ENCODE measurements at places on chromosomes 1 and 21. TPM values are rescaled to one million over a fixed set of nuclear protein-coding genes. Genes with fewer than 3 reads are reported as not detected.
A peak's percentile ranks its signal among the peaks of the same experiment; 100 is the strongest.

The L1TD1 gene
- not detected for total RNA-seq

- no peak for DNase-seq
Observed at GRCh38 chr1:236201786-236202185, 59.4 kb downstream of the GPR137B start.

DNA sequence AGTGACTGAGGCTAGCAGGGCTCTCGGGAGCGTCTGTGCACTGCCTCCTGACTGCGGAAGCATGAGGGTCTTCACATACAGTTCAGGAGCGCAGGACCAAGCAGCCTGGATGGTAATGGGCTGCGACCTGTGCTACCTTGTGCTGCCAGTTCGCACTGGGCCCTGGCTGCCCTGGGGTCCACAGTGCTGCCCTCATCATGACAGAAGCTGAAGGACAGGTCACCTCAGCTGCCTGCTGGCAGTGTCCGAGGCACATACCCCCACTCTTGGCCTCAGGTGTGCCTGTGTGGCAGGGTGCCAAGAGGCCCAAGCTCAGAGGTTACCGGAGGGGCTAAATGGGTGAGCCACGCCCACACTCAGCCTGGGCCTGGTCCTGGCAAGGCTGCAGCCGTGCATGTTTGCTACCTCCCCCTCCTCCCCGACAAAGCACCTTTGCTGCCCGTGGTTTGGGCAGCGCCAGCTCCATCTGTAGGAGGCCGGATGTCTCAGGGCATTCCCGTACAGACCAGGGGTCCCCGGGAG lies 4.4 kb downstream of the JMJD4 start:
- DNase-seq = no peak

The BTF3L4 gene
- 50.8 TPM for total RNA-seq

The ATP8B2 gene
- total RNA-seq = 126 TPM

The CELA3B gene
- total RNA-seq = not detected

DNA sequence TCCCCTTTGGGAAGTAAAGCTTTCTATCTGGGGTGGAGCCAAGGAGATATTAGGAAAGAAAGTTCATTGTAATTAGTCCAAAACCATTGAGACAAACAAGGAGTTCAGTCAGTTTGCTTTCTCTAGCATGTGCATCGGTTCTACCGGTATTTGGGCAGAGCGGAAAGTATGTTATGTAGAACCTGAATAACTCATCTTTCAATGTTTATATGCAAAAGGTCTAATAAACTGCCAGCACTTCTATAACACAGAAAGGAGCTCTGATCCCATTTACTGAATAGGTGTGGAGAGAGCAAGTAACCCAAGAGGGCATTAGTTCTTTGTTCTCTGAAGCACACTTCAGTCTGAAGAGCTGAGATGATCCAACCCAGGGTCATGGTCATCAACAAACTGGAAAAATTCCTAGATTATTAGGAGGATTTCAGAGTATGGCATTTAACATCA lies 3.5 kb downstream of the TGFB2 start:
- DNase-seq = no peak

The C1orf94 gene
- 0.37 TPM for total RNA-seq

The RNF207 gene
- 0.84 TPM for total RNA-seq

The SLC5A9 gene
- not detected for total RNA-seq

- DNase-seq = no peak
Observed at GRCh38 chr1:183776731-183777130, 28.2 kb upstream of the RGL1 start.

The TDRD5 gene
- total RNA-seq = not detected

The RASAL2 gene
- total RNA-seq = 29.7 TPM

DNA sequence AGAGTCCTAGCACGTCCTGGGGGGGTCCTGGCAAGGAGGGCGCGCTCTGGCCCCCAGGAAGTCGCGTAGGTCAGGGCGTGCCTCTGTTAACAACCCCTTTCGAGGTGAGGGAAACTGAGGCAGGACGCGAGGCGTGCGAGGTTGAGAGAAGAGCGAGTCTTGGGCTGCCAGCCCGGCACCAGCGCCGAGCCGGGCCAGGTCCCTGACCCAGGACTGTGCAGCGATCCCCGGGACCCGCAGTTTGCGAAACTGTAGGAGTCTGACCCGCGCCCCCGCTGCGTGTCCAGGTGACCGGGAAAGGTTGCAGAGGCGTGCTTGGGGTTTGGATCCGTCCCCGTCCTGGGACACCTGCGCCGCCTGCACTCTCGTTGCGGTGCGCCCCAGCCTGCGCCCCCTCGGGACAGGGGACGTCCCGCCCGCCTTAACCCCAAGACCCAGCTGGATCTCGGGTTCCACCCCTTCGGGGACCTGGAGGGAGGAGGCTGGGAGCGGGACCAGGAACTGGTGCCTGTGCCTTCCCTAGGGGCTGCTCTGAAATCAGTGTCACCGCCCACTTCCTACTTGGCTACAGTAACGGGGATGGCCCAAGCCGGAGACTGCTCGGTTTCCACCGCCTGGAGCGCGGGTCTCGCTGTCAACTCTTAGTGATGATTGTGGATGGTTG lies 493 bp downstream of the DISC1 start:
- peak; percentile 56 for DNase-seq

DNA sequence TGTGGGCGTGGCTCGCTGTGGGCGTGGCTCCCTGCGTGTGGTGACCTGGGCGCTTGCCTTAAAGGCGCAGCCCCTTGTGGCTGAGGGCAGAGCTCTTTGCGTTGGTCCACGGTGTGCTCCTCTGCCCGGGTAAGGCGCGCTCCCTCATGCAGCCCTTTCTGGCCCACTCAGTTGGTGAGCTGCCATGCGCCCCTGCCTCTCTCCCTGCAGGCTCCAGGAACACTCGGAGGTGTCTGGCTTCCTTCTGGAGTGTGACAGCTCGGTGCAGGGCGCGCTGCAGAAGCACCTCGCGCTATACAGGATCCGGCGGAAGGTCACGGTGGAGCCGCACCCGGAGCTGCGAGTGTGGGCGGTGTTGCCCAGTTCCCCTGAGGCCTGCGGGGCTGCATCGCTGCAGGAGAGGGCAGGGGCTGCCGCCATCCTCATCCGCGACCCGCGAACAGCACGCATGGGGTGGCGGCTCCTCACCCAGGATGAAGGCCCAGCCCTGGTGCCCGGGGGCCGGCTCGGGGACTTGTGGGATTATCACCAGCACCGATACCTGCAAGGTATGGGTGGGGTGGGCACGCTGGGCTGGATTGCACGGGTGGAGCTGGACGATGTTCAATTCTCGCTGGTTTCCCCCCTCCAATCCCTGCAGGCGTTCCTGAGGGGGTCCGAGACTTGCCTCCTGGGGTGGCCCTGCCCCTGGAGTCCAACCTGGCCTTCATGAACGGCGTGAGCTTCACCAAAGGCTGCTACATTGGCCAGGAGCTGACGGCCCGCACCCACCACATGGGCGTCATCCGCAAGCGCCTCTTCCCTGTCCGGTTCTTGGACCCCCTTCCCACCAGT lies 9.1 kb downstream of the IBA57 start:
- no peak for DNase-seq

- peak; percentile 27 for DNase-seq
Observed at GRCh38 chr1:150127868-150128267, 21.8 kb upstream of the PLEKHO1 start.

GRCh38 chr21:35641271-35642016 lies 418.9 kb downstream of the SETD4 start:
- DNase-seq = no peak

DNA sequence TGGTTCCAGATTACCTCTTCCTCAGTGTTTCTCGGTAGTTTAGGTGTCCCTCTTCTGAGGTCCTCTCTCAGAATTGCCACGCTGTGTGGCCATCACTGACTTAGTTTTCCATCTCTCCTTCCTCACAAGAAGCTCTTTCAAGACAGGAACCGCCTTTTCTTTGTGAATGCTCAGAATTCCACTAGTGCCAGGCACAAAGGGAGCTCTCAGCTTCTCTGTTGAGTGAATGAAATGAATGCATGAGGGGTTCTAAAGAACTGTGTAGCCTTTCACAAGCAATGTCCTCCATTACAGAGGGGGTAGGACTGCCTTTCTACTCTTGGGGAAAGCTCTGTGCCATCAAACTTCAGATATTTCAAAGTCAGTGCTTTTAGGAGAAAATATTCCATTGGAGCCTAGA lies 546.8 kb downstream of the RWDD3 start:
- no peak for DNase-seq

The FAM43B gene
- 0.08 TPM for total RNA-seq

- DNase-seq = no peak
Observed at GRCh38 chr21:46226920-46227599, 1.5 kb downstream of the LSS start.

DNA sequence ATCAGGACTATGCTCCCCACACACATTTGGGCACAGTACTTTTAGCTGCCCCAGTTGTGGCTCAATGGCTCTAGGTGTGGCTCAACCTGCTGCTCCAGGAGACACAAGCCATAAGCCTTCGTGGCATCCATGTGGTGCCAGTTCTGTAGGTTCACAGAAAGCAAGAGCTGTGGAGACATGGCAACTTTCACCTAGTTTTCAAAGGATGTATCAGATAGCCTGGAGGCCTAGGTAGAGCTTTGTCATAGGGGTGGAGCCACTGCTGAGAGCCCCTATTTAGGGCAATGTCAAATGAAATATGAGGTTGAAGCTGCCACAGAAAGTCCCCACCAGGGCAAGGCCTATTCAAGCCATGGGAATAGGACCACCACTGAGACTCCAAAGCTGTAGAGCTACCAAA lies 210.5 kb downstream of the LMO4 start:
- DNase-seq = no peak

DNA sequence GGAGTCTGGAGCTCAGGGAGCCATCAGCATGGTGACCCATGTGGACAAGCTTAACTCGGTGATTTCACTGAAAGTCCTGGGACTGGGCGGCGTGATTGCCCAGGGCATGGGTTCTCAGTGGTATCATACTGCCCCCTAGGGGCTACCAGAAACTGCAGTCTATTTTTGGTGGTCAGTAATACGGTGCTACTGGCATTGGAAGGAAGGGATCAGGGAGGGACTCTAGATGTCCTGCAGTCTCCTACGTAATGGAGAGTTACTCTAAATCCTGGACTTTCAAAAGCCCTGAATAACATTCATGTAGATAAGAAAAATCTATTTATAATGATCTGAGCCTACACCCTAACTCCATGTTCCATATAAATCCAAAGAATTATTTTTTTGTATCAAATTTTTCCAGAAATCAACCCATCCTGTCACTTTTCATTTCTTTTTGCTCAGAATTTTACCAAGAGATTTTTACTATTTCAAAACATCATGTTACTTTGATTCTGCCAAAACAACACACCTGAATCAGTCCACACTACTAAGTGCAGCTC lies 37.3 kb downstream of the PABPC4 start:
- peak; percentile 70 for DNase-seq

DNA sequence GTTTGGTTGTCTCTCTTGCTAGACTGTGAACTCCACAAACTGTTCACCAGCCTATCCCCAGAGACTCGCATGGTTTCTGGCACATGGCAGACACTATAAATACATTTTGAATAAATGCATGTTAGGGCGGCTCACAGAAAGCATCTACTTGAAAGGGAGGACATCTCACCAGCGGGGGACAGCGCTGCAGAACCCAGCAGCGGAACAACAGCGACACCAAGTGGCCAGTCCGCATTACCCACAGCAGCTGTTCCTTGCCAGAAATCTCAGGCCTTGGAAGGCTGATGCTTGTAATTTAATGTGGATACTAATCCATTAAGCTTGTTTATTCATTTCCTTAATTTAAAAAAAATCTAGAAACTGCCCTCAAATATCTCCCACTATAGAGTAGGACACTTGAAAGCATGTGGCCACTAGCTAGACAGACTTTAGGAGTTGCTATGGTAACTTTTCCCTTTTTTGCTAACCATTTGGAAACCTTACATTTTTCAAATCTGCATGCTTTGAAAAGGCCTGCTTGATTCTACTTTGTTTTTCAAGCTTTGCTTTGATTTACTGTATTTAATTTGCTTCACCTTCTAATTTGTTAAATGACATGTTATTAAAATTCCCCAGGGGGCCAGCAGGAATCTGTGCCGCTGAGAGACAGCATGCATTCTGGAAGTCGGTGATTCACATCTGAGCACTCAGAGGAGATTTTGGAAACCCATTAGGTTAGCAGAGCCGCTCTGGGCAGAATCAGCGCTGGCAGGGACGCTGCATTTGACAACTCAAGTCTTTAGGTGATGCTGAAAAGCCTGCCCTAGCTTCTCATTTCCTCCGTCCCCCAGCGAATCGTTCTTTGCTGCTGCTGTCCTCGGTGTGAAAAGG lies 63.5 kb upstream of the SSX2IP start:
- DNase-seq = peak; percentile 73

The SERPINC1 gene
- total RNA-seq = not detected

The AIM2 gene
- 3.2 TPM for total RNA-seq

The REG4 gene
- 0.06 TPM for total RNA-seq

The TSPAN1 gene
- 2.4 TPM for total RNA-seq

DNA sequence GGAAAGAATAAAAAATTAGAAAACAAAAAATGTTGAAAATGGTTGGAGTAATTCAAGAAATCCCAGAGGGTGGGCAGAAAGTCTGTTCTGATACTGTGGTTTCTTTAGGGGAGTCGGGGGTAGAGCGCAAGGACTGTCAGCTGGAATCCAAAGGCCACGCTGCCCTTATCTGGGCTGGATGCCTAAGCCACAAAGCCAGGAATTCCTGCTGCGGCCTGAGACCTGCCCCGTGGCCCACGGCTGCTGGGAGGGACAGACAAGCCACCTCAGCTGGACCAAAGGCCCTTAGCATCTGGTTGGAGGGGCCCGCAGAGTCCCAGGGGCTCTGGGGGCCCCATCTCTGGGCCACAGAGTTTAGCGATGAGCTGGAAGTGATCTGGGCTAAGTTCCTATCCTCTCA lies 60.2 kb downstream of the DMRTB1 start:
- DNase-seq = no peak

The BRDT gene
- not detected for total RNA-seq

DNA sequence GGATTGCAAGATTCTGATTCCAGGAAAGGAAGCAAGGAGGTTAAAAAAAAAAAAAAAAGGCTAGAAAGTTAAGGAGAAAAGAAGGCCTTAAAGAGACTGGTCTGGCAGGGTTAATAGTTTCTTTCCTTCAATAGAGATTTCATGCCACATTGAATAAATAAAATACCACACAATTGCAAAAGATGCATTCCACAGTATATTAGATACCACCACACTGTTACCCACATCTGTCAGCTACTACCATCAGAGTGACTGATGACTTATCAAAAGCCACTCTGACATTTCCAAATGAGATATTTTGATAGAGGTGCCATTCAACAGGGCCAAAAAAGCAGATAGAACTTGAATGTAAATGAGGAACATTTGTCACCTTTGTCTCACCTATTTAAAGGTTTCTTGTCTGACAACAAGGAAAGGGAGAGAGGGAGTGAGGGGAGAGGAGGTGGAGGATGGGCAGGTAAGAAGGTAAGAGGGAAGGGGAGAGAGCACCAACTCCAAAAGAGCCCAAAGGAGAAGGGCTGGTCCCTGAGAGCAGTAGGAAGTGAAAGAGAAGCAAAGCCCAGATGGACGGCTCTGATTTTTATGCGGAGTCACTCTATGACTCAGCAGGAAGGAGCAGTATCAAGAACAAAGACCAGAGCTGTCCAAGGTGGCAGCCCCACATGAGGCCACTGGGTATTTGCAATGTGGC lies 38.3 kb downstream of the LRRN2 start:
- peak; percentile 74 for DNase-seq

Measured in HT1080 (cell line).